ENCODE measurements at places on chromosomes 3 and 15.

DNA sequence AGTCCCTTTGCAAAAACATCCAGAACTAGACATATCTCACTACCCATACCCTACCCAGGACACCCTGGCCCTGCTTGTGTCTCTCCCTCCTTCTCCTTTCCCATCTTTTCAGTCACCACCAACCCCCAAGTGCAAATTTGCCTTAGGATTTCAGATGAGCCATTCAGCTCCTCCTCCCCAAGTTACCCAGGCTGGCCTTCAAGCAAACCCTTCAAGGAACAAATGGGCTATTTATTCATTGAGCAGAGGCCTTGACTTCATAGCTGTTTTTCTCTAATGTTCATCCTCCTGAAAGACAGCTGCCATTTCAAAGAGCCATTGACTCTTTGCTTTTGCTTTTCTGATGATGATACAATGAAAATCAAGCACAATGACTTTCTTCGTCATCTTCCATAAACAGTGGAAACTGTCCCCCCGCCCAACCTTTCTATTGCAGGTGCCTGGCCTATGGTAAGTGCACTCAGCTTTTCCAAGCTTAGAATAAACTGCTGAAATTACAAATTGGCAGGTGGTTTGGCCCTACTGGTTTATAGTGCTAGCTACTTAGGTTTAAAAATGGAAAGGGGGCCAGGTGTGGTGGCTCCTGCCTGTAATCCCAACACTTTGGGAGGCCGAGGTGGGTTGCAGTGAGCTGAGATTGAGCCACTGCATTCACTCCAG is 26.1 kb upstream of the KLHL6 start:
- DNase-seq: no peak

DNA sequence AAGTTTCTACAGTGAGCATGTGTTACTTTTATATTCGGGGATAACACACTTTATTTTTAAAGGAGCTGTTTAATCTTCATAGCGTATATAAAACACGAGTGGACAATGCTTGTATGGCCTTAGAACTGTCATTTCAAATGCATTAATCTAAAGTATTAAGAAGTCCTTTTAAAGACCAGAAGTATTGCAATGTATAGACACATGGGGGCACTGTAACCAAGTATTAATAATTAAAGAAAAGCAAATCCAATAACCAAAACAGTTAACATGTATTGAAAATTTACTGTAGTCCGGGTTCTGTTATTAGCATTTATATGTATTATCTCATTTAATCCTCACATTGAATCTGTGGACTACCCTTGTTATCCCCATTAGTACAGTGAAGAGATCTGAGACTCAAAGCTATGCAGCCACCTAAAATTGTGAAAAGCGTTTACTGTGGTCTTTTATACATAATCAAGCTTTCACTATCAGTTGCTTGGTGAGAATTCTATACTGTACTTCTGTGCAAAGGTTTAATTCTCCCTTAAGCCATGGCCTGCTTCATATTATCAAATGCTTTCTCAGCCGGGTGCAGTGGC is 10.1 kb downstream of the ARL14 start:
- no peak for DNase-seq

GRCh38 chr15:32957219-32957618 is 237.3 kb downstream of the FMN1 start:
- DNase-seq: no peak

DNA sequence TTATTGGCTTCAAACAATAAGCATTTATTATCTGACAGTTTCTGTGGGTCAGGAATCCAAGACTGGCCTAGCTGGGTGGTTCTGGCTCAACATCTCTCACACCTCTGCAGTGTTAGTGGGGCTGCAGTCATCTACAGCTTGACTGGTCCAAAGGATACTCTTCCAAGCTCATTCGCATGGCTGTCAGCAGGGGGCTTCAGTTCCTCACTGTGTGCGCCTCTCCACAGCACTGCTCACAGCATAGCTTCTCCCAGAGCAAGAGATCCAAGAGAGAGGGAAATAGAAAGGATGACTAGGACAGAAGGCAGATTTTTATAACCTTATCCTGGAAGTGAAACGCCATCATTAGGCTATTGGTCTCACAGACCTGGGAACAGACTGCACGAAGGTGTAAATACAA is 64.2 kb downstream of the MAGI1 start:
- DNase-seq: no peak

- DNase-seq: no peak
Observed at GRCh38 chr3:116188231-116188785, 257.0 kb downstream of the LSAMP start.

DNA sequence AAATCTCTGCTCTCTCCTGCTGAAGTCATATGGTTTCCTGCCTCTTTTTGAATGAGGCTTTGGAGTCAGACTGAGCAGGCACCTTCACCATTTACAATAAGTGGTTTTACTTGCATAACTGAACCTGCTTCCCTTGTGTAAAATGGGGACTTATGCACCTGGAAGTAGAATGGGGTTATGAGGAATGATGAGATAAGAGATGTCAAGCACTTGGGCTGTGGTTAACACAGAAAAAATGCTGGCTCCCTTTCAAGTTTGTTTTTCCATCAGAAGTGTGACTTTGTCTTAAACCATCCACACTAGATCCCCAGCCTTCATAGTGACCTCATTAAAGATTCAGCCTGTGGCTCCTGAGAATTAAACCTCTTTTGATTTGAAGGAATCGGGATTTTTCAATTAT is 5.2 kb downstream of the EXOSC7 start:
- DNase-seq: no peak

GRCh38 chr3:66177026-66177425 is 43.8 kb upstream of the SLC25A26 start:
- DNase-seq: no peak

DNA sequence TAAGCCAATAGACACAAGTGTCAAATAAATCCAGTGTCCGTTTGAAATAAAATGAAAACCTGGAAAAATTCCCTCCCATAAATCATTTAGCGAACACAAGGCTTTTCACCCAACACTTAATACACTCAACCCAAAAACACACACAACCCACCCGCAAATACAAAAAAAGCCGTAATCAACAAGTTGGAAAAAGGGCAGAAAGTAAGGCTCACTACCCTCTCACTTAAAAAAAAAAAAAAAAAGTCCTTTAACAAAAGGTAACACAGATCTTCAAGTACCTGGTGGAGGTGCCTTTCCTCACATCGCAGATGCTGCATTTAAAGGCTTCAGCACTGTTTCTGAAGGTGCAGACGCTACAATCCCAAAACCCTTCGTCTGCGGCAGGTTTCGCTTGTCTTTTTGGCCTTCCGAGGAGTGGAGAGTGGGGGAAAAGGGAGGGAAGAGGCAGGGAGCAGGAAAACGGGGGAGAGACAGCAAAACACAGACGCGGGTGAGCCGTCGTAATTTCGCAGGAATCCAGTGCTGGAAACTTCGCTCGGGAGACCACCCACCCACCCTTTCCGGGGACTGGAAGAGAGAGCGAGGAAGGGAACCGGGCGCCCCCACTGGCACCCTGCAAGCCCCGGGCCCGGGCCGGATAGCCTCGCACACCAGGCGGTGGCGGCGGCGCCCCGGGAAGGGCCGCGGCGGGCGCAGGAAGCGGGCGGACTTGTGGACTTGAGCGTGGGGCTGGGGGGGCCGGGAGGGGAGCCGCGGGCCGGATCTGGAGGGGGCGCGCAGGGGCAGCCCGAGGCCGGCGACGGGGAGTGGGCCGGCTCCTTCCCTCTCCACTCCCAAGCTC is 401.8 kb downstream of the SHQ1 start:
- no peak for DNase-seq

DNA sequence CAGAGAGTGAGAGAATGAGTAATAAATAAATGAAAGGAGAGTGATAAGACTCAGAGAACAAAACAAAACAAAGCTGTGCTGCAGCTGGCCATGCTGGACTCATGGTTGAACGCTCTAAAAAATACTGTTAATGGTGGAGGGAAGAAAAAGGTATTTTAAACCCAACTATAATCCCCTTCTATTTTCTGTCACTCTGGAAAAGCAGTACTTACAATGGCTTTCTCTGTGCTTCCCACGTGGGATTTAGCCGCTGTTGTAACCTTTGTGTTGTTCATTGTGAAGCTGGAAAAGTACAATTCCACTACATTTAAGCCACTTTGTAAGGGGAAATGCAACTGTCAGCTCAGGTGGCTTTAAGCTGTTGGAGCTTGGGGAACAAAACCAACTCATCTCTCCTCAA is 917.7 kb downstream of the IGSF11 start:
- no peak for DNase-seq

- DNase-seq: no peak
Observed at GRCh38 chr15:31558840-31559239, 232.2 kb downstream of the KLF13 start.

DNA sequence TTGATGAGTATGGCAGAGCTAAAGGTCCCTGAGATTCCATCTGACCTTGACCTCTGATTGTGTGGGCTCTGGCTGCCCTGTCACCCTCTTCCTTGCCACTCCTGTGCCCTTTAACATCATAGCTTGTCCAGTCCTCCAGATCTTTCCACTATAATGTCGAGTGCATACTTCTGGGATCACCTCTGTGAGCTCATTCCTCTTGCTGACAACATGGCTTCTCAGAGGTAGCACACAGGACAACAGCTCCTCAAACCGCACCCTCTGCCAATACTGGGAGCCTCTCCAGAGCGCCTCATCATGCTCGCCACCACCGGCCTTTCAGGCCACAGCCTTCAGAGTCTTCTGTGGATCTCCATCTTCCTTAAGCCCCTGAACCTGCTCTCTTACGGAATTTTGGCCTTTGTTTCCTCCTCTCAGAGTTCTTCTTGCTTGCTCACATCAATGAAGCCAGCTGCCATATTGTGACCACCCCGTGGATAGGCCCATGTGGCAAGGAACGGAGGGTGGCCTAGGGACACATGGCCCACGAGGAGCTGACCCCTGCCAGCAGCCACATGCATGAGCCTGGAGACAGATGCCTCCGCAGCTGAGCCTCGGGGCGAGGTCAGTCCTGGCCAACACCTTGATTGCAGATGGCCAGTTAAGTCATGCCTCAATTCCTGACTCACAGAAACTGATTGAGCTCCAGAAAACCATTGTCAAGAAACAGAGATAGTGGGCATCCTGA is 31.1 kb downstream of the PLA2G4D start:
- no peak for DNase-seq

DNA sequence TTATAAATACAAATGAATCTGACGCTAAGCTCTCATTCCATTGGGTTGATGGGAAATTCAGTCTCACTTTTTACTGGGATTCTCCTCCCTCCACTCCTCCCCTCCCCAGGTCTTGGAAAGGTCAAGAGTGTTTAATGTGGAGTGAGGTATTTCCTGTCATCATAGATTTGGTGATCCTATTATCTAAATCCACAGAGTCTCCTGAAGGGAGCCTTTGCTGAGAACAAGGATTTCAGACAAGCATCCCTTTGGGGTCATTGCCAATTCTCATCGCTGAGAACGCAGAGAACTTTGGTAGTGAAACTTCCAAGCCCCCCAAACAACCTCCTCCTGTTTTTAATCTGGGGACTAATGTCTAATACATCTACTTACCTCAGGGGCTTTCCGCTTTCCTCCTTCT is 297.9 kb downstream of the OTOL1 start:
- no peak for DNase-seq

- no peak for DNase-seq
Observed at GRCh38 chr3:127065561-127066290, 82.8 kb downstream of the PLXNA1 start.

- no peak for DNase-seq
Observed at GRCh38 chr3:176526942-176527341, 670.3 kb downstream of the TBL1XR1 start.

- no peak for DNase-seq
Observed at GRCh38 chr3:36305929-36306520, 74.3 kb upstream of the STAC start.

GRCh38 chr15:49024840-49025239 is 21.4 kb downstream of the SECISBP2L start:
- DNase-seq: no peak

DNA sequence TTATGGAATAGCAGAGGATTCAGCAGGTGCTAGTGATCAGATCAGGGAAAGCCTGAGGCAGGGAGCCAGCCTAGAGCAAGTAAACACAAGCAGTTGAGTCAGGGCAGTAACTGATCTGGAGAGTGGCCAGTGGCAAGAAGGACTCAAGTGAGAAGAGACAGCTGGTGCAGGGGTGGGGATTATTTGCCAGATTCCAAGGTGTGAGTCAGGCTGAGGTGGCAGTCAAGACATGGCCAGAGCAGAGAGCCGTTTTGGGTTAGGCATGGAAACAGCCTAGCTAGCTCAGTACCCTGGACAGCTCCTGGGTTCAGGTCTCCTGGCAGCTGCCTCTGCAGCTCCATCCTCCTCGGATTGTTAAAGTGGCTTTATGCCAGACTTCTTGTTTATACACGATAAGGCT is 281.9 kb upstream of the ONECUT1 start:
- DNase-seq: no peak

GRCh38 chr15:91424001-91424400 is 323.9 kb downstream of the SV2B start:
- no peak for DNase-seq

GRCh38 chr3:157104928-157105652 is 54.9 kb downstream of the CCNL1 start:
- no peak for DNase-seq

GRCh38 chr3:178480795-178481194 is 55.4 kb upstream of the KCNMB2 start:
- DNase-seq: no peak

DNA sequence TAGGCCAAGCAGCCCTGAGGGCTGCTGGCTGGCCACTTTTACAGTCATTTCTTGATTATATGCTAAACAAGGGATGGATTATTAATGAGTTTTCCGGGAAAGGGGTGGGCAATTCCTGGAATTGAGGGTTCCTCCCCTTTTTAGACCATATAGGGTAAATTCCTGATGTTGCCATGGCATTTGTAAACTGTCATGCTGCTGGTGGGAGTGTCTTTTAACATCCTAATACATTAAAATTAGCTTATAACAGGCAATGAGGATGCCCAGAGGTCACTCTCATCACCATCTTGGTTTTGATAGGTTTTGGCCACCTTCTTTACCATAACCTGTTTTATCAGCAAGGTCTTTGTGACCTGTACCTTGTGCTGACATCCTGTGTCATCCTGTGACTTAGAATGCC is 11.7 kb upstream of the PYDC2 start:
- no peak for DNase-seq

DNA sequence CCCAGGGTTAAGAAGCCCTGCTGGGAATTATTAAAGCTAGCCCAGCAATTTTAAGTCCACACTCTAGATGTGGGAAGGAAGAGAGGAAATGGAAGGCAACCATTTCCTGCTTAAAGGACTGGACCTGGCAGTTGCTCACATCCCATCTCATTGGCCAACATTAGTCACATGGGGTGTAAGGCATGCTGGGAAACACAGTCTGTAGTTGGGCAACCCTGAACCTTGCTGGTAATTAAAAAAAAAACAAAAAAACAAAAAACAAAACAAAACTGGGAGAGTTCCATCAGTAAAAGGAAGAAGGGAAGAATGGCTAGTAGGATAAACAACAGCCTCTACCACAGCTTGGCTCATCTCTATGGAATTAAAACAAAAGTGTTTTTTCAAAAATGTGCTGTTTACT is 136.0 kb downstream of the VGLL4 start:
- DNase-seq: no peak

DNA sequence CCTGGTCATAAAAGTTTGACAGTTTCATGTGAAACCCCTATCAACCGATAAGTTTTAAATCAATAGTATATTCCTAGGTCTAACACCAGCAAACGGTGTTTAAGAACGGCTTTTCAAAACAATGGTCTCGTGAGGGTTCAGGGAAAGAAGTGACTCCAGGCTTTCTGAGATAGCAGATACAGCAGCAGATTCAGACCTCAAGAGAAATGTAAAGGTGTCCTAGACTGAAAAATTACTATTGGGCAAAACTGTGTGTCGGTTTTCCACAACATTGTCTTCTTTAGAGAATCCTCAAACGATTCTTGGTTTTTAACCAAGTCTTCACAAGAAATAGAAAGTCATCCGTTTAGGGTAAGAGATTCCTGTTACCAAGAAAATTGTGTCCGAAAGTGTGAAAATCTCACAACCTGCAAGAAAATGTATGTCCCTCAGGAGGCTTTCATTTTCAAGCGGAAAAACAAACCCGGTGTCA is 1.2 kb downstream of the SETD2 start:
- no peak for DNase-seq
